ENCODE measurements at places on chromosomes 13 and 19.

- DNase-seq = peak; percentile 76
Measured at GRCh38 chr19:42295831-42296525, 6.0 kb upstream of the PRR19 start.

GRCh38 chr13:55613429-55614187 lies 1527.1 kb upstream of the PRR20A start:
- no peak for DNase-seq

GRCh38 chr19:28468701-28469459 lies 744.1 kb downstream of the UQCRFS1 start:
- no peak for DNase-seq

DNA sequence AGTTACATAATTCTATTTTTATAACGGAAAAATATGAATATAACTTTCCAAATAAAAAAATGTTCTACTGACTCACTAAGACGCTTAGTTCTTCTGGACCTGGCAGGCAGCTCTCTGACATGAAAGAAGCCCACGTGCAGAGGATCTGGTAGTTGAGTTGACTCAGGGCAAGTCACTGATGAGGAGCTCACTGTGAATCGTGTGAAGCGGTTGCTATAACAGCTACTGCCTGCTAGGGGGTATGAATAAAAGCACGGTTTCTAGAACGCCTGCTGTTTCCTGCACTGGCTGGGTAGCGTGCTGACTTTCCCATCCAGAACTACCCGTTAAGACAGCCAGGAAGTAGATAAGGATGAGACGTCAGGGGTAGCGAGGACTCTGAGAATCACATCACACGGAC lies 54.7 kb upstream of the WASF3 start:
- peak; percentile 16 for DNase-seq

- DNase-seq = no peak
Measured at GRCh38 chr19:5993201-5993600, 15.3 kb upstream of the RANBP3 start.

- DNase-seq = peak; percentile 60
Measured at GRCh38 chr19:16143399-16144215, at the start of gene HSH2D. Gene HSH2D, plus strand, starts transcription at chr19:16143685. Its CDS starts 5,066 bp downstream, at chr19:16148751.

DNA sequence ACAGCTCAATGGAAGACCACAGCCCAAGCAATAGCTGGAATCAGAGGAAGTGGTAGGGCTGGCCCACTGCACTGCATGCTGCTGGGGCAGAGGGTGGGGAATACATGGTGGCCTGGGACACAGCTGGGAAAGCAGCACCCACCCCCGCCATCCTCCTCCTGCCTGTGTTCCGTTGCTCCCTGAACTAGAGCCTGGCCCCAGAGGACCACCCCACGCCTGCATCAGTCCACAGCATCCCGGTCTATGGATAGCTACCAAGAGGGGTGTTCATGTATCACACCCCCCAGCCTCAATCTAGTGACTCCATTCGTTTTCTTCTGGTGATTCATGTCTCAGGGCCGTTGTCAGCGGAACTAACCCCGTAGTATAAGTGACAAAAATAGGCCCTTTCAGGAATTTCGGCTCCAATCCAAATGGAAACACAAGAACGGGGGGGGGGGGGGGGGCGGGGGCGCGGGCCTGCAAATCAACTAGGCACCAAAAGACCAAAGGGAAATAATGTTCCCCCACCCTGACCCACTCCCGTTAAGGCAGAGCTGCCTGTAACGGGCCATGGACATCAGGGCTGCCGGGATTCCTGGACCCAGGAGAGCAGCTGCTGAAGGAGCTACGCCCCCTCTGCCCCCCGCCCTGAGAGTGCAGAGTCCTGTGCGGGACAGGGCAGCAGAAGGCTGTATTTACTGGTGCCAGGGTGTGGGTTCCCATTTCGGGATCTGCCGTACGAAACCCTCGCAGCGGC lies 18.9 kb upstream of the EPHX3 start:
- DNase-seq = no peak

- DNase-seq = no peak
Measured at GRCh38 chr13:97348569-97349100, 85.3 kb upstream of the RAP2A start.

- DNase-seq = no peak
Measured at GRCh38 chr13:49643035-49643646, 14.8 kb downstream of the ARL11 start.

GRCh38 chr13:39835253-39835652 lies 179.8 kb downstream of the COG6 start:
- no peak for DNase-seq

GRCh38 chr19:49017666-49018351 lies 918 bp upstream of the LHB start:
- DNase-seq = peak; percentile 55

GRCh38 chr19:8413629-8413995 lies 507 bp downstream of the MARCHF2 start:
- DNase-seq = no peak

GRCh38 chr13:80408270-80408669 lies 67.3 kb upstream of the SPRY2 start:
- no peak for DNase-seq
